GM23338 (cell line): ENCODE measurements at places on chromosomes 3 and 15.

DNA sequence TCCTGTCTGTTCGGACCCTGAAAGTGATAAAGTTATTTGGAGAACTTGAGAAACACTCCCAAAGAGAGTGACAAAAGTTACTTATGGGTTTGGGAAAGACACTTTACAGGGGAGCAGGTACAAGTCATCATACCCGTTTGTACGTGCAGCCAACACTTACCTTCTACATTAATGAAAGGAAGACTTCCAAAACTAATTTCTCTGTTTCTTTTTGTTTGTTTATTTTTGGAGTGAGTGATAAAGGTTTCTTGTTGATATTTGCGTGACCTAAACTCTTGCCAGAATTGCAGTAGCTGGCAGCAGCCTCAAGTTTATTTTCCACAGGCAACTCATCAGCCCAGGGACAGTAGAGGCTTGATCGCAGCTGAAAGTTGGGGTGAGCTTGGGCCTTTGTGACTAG lies 8.4 kb downstream of the ABHD2 start:
- H3K27ac ChIP-seq, result no peak overlapping the region
- no peak overlapping the region for H3K4me3 ChIP-seq
- H3K4me1 ChIP-seq, result 0 out of 2 replicates have a peak, but pooled peaks cover 4% of the 10 kb centered on the region
- H3K27me3 ChIP-seq, result no peaks in the 10 kb centered on the region

DNA sequence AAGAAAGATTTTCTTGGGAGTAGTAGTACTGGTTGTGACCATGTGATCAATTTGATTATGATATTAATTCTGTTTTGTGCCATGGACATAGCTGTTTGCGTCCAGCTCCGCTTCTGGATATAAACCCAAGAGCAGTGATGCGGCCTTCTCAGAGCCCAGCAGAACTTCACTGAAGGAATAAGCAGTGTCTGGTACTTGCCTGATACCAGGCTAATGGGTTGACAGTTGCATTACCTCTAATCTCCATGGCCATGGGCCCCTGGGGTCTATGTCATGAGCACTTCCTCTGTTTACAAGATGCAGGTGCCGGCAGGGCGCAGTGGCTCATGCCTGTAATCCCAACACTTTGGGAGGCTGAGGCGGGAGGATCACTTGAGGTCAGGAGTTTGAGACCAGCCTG lies 36.3 kb upstream of the RAB6B start:
- no peaks in the 10 kb centered on the region for H3K36me3 ChIP-seq
- H3K27me3 ChIP-seq, result peaks cover 16% of the 10 kb centered on the region
- no peaks in the 10 kb centered on the region; the same call in 1 of the 2 replicates for H3K4me1 ChIP-seq
- H3K27ac ChIP-seq, result no peak overlapping the region

DNA sequence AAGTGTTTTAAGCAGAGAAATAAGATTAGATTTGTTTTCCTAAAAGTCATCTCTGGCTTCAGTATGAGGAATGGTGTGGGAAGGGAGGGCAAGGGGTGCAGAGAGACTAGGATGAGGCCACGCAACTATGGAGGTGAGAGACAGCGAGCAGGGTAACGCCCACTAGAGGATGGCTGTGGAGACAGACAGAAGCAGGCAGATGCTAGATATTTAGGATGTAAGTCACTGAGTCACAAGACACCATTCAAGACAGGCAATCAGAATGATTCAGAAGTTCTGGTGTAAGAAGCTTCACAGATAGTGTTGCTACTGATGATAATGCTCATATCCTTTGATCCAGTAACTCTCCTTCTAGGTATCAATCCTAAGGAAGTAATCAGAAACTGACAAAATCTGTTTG lies 19.1 kb downstream of the HSPBAP1 start:
- peak; percentile 54 for DNase-seq
- no peak overlapping the region for H3K4me3 ChIP-seq
- no peak overlapping the region for H3K27ac ChIP-seq
- H3K27me3 ChIP-seq, result no peaks in the 10 kb centered on the region

- no peaks in the 10 kb centered on the region for H3K27me3 ChIP-seq
- no peak overlapping the region for H3K4me3 ChIP-seq
- H3K27ac ChIP-seq, result no peak overlapping the region
- H3K36me3 ChIP-seq, result no peaks in the 10 kb centered on the region
- no peak for DNase-seq
These were observed 39.3 kb downstream of the BDH1 start for GRCh38 chr3:197516517-197516889.

GRCh38 chr3:171468296-171468906 lies 8.2 kb upstream of the TNIK start:
- DNase-seq, result no peak
- peaks cover 3% of the 10 kb centered on the region; the same call in 1 of the 2 replicates for H3K4me1 ChIP-seq
- no peak overlapping the region for H3K27ac ChIP-seq
- H3K27me3 ChIP-seq, result no peaks in the 10 kb centered on the region
- no peak overlapping the region for H3K4me3 ChIP-seq
- no peaks in the 10 kb centered on the region for H3K36me3 ChIP-seq

- DNase-seq, result no peak
- H3K27ac ChIP-seq, result no peak overlapping the region
- peaks cover 4% of the 10 kb centered on the region; the same call in 1 of the 2 replicates for H3K36me3 ChIP-seq
- H3K27me3 ChIP-seq, result no peaks in the 10 kb centered on the region
These were observed 45.8 kb upstream of the ATP13A3 start for GRCh38 chr3:194532591-194532990.

DNA sequence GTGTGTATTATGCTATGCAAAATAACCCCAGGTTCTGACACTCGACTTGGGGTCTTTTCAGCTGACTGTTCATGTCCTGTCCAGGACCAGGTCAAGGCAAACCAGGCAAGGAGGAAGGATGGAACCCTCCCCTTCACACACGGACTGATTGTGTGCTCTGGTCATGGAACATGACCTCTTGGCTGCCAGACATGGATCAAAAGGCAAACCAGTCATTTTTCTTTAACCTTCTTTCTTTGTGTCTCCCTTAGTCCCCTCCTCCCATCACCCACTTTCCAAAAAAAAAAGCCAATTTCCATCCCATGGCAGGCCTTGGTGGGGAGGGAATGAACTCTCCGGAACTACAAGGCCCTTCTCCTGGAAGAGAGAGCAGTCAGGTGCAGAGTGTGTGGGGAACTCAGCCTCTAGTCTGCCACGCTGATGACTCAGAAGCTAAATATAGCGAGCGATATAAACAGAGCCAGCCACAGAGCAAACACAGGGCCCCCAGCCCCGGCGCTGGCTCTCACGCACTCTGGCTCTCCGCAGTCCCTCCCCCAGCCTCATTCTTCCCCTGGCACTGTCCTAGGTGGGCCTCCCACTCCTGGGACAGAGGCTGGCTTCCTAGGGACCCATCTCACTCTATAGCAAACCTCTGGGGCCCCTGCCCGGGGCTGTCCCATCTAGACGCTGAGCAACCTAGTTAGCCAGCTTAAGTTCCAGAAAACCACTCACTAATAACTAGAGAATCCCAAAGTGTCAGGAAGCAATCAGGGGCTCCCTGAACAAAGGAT lies 10.0 kb downstream of the BMF start:
- H3K27me3 ChIP-seq, result no peaks in the 10 kb centered on the region
- DNase-seq, result peak; percentile 47
- no peaks in the 10 kb centered on the region; the same call in 1 of the 2 replicates for H3K36me3 ChIP-seq
- H3K27ac ChIP-seq, result peak overlapping the region; percentile 64
- H3K4me3 ChIP-seq, result no peak overlapping the region
